Stimulated activated naive CD4-positive, alpha-beta T cell treated with Interleukin-2 at 50 U/mL for 16 hours (primary cell): ENCODE measurements at places on chromosomes 11 and 22.

DNA sequence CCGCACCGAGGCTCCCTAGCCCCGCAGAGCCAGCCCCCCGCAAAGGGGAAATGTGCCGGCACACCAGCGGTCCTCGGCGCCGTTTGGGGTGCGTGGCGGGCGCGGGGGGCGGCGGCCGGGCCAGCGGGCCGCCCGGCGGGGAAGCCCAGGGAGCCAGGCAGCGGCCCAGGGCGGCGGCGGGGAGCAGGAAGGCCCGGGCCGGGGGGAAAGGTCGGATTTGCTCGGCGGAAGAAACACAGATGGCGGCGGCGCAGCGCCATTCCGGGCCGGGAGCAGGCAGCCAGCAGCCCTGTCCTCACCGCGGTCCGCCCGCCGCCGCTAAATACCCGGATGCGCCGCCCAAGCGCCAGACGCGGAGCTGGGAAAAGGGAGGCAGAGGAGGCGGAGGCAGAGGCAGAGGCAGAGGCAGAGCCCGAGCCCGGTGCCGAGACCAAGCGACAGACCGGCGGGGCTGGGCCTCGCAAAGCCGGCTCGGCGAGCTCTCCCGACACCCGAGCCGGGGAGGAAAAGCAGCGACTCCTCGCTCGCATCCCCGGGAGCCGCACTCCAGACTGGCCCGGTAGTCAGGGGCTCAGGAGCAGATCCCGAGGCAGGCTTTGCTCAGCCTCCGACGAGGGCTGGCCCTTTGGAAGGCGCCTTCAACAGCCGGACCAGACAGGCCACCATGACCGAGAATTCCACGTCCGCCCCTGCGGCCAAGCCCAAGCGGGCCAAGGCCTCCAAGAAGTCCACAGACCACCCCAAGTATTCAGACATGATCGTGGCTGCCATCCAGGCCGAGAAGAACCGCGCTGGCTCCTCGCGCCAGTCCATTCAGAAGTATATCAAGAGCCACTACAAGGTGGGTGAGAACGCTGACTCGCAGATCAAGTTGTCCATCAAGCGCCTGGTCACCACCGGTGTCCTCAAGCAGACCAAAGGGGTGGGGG is 2.6 kb upstream of the GCAT start:
- peak; percentile 60 for DNase-seq

DNA sequence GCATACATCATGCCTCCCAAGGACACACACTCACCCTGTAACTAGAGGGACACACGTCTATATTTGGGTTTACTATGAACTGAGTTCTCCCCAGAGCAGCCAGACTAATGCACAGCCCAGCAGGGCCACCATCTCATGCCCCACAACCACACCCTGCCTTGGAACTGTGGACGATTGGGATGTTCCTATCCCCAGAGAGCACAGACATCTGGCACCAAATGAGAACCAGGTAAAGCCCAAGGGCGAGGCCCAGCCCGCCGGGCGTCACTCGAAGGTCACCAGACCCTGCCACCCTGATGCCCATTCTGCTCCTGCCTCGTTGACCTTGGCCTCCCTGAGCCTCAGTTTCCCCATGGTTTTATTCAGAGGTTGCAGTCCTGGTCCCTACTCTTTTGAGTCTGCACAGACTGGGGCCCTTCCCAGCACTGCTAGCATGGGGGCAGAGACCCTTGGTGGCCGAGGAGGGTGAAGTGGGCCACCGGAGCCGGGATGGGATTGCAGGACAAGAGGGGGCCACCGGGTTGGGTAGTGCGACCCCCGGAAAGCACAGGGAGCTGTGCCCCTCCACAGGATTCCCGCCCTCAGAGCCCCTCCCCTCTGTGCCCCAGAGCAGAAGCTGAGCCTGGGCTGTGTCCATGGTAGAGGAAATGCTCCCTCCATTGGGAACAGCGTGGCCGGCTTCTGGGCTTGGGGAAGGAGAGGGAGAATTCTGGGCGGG is 56.8 kb downstream of the IGLL5 start:
- DNase-seq = no peak

GRCh38 chr11:121298774-121299173 is 6.2 kb downstream of the SC5D start:
- DNase-seq = no peak

DNA sequence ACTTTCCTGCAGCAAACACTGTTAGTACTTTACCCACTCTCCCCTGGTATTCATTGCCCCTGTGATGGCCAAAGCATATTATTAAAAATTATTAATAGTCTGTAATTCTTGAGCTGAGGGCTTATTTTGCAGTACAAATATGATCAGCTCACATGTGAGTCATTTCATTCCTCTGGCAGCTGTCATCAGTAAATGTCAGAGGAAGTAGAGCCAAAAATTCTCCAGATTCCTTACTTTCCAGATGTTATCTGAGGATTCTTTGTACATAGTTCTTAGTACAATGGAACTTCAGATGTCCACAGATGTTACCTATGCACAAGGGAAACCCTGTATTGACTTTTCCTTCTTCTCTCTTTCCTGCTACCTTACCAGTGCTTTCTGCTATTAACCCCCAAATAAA is 12.5 kb downstream of the OR5B3 start:
- no peak for DNase-seq

DNA sequence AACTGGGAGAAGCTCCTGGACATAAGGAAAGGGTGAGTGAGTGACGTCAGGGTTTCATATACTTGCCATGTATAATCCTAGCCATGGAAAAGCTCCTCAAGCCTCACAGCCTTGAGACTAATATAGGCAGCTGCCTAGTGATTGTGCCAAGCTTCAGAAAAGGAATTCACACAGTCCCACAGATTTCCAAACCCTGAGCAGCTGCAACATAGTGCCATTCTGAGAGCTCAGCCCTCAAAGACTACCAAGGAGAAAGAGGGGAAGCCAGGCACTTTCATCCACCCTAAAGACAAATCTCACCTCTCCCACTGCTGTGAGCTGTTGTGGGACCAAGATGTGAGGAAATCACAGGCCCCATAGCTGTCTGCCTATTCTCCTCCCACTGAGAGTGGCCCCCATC is 707.9 kb upstream of the ANO5 start:
- DNase-seq = no peak

DNA sequence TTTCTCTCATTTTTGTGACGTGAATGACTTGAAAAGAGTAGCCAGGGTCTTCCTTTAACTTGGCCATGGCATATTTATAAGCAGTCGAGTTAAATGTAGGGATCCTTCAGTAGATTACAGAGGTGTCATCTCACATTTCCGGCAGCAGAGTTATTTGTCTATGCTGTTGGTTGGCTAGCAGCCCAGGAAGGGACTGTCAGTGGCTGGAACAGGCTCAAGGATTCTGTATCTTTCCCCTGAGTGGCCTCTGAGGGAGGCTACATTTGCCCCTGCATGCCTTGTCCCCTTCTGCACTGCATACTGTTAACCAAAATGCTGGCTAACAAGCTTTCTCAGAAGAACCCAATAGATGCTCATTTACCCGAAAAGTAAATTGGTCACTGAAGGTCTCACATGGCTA is 187.6 kb downstream of the PGR start:
- DNase-seq = no peak

- no peak for DNase-seq
Observed at GRCh38 chr11:133821776-133822175, 23.5 kb downstream of the SPATA19 start.

- no peak for DNase-seq
Observed at GRCh38 chr11:112999520-112999919, 38.3 kb downstream of the NCAM1 start.

DNA sequence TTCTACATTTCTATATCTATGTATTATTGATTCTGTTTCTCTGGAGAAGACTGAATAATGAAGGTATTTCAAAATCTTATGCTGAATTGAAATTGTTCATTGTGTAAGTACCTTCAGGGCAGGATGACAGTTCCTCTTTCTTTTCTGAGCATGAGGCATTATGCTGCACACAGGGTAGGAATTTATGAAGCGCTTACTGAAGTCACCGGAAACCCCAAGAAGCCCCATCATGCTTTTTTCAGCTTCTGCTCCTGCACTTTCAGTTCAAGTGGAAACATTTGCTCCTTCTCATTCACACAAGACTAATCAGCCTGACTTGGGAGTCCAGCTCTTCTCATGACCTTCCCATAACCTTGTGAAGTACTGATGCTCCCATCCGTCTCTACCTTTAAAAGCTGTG is 314.7 kb upstream of the SORL1-AS1 start:
- DNase-seq = no peak

GRCh38 chr11:75068559-75068958 is 28.1 kb downstream of the OR2AT4 start:
- DNase-seq = no peak

GRCh38 chr22:19203834-19204233 is 25.3 kb upstream of the SLC25A1 start:
- DNase-seq = no peak

DNA sequence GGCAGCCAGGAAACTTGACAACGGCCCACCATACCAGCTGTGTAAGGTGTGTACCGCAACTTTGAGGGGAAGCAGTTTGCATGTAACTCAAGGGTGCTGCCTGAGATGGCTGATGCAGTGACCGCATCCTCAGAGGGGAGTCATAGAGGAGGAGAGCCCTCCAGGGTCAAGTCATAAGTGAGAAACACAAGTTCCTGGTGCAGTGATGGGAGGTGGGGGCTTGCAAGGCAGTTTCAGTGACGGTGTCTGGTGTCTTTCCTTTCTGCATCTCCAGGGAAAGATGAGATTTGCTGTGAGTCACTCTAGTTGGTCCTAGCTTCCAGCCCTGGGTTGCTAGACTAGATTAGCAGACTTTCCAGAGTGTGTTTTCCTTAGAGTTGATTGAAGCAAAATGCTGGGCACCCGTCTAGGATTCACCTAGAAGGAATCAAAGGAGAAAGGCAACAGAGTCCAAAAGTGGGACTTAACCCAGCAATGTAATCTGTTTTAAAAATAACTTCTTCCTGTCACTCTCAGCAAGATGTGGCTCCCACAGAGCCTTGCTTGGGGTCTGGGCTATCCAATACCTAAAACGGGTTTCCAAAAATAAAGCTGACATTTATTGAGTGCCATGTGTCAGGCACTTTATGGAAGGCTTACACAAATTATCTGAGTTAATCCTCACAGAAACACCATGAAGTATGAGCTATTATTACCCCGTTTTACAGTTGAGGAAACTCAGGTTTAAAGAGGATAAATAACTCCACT is 265.4 kb upstream of the PLET1 start:
- DNase-seq = no peak

DNA sequence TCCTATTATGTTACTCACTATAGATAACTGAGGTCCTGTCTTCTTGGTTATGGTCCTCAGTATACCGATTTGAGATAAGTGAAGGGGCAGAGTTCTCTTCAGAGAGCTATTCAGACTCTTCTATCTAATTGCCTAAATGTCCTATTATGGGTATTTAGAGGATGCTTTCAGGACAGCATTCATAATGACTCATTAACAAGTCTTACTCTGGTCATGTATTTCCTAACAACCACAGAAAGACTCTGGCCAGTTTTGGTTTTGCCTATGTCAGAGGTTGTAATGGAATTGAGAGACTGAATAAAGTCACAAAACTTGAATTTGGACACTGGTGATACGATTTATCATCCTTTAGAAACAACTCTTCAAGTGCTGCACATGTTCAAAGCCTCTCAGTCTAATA is 1233.0 kb downstream of the JRKL start:
- DNase-seq = no peak

DNA sequence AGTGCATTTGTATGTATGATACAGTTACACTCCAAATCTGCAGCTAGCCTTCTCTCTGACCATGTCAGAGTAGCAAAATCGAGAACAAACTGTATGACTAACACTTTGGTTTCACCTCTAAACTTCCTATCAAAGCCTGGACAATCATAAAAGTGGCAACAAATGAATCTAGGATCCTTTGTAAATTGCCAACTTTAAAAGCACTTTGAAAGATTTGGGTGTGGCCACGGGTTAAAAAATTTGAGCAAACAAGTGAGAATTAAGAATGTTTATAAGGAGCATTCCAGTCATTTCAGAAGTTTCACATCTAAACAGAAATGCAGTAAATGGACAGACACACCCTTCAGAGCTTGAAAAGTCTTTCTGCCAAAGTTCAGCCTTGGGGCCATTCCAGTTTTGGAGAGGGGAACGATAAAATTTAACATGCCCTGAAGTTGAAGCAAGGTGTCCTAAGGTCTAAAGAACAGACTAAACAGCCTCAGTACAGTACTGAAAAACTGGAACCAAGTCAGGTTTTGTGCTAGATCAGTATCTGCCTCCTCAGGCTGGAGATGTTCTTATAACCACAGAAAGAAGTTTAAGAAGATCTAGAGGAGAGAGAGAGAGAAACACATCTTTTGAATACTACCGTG is 181.9 kb upstream of the BDNF start:
- no peak for DNase-seq

GRCh38 chr11:32947978-32948377 is 55.4 kb downstream of the QSER1 start:
- DNase-seq = no peak

GRCh38 chr11:91997226-91997625 is 227.4 kb upstream of the FAT3 start:
- no peak for DNase-seq

GRCh38 chr11:2383852-2384804 is 7.0 kb downstream of the CD81 start:
- DNase-seq = peak; percentile 15

GRCh38 chr11:131898949-131899348 is 528.5 kb downstream of the NTM start:
- DNase-seq = no peak

DNA sequence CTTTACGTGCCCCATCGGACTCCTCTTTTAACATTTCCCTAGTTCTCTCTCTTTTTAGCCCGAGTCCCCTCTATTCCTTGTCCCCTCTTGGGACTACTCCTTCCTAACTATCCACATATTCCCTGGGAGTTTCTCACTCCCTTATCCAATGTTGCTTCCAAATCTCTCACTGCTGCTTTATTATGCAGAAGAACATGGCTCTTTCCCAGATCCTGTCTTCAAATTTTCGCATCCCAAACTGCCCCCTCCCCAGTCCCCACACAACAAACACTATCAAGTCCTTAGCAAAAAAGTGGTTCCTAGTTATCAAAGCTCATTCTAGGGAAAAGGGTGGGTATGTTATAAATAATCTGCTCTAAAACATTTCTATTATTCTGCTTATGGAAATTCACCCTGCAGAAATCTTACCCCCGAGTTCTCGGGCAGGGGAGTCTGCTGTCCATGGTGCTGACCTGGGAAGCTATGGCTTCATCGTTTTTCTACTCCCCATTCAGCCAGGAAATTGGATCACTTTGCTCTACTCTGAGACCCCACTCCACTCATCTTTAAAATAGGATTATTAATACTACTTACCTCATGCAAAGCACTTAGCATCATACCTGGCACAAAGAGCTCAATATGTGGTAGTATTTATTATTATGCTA is 393.5 kb downstream of the BUD13 start:
- DNase-seq = no peak

DNA sequence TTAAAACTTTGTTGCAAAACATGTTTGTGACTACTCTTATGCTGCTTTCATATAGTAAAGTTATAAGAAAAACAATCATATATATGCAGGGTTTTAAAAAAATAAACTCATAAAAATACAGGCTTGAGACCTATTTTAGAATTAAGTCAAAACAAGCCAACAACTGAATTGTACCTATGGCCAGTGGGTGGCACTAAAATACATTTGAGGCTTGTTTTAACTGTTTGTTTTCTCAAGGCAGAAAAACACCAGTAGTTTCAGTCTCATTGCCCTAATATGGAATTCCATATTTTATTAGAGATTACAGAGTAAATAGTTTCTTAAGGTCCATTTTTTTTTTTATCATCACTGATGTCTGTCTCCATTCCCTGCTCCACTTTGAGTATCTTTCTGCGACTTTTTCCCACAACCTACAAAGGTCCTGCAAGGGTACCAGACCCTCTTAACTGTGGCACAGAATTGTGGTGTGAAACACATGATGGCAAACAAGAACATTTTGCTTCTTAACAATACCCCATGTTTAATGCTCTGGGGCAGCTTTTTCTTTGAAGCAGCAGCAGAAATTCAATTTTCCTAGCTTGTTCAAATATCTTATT is 8.5 kb upstream of the CCDC89 start:
- no peak for DNase-seq

- no peak for DNase-seq
Observed at GRCh38 chr22:17638182-17638431, 450 bp upstream of the BCL2L13 start.
